ENCODE measurements at places on chromosomes 1 and 21.

GRCh38 chr1:228365271-228366061 lies 41.2 kb downstream of the TRIM11 start:
- no peak for DNase-seq

GRCh38 chr1:19209990-19210771 lies at the start of gene UBR4:
TSS of gene UBR4 (minus strand) at chr1:19210266. CDS start at chr1:19210248, 18 bp downstream.
- DNase-seq, result peak; percentile 91

GRCh38 chr1:32786856-32787255 lies 30.3 kb downstream of the YARS1 start:
- no peak for DNase-seq

DNA sequence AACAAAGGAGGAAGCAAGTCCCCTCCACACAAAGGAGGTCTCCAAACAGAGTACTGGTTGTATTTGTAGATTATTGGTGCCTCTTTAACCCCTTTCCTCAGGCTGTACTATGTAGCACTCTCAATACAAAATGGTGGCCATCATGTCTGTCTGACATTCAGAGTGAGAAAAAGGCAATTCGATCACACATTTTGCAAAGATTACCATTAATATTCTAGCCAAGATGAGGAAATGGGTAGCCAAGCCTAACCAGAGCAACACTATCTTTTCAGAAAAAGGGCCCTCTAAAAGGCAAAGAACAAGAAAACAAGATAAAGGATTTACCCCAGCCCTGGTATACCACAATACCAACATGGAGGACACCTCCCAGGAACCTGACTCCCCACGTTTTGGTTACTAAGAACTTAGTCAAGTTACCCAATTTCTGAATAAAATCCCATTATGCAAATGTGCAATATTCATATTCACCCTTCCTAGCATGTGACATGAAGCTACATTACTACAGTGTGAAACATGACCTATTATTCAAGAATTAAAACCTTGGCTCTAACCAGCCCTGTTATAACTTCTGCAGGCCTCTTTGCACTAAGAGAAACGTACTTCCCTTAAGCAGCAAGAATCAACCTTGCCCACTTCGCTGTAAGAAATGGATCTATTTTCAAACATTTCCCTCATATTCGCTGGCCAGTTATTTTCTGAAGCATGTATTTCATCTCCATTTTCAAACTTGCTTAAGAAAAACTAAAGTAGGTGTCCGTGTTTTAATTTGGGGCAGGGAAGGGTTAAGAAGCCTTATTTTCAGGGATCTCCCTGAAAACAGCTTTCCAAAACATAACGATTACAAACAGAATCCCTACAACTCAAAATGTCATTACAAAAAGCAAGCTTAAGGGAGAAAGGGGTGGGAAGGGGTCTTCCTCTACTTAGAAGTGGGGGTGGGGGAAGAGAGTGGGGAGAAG lies 2.1 kb downstream of the KDM5B start:
- no peak for DNase-seq

DNA sequence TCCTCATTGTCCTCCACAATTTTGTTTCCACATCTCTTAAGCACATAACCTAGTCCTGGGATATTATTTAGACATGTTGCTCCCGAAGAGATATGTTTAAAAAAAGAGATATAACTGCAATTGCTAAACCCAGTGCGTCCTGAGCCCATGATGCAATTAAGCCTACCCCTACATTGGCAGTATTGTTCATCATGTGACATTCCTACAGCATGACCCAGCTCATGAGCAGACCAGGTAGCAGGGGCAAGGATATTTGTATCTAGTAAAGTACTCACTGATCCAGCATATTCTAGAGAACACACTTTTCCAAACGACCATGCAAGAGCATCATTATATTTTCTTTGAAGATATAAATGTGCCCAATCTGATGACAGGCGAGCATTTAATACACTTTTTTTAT lies 1.2 kb downstream of the ADAM30 start:
- DNase-seq, result no peak
